ENCODE measurements at places on chromosomes 2 and 18. TPM values are rescaled to one million over a fixed set of nuclear protein-coding genes. Genes with fewer than 3 reads are reported as not detected.

GRCh38 chr2:9554921-9555296 lies 721 bp downstream of the ADAM17 start:
- DNase-seq = no peak

DNA sequence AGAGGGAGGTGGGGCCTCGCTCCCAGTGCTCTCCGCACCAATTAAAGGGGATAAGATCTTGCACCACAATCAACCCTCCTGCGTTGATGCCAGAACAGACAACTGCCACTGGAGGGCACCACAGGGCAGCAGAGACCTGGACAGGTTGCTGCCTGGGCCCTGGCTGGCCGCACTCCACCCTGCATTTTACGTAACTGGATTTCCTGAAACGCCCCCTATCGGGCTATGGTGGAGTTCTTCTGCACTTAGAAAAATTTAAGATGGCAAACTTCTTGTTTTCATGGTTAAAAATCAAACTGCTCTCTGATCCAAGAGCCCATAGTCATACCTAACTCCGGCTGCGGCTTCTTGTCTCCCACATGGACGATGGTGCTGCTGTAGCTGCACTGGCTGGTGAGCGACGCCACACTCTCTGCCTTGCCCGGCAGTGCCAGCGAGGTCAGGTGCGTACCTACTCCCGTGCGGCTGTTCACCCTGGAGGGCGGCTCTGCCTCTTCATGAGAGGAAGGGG lies 16.8 kb upstream of the HES6 start:
- peak; percentile 79 for DNase-seq

GRCh38 chr2:40200366-40200915 lies 251.4 kb downstream of the SLC8A1 start:
- no peak for DNase-seq

DNA sequence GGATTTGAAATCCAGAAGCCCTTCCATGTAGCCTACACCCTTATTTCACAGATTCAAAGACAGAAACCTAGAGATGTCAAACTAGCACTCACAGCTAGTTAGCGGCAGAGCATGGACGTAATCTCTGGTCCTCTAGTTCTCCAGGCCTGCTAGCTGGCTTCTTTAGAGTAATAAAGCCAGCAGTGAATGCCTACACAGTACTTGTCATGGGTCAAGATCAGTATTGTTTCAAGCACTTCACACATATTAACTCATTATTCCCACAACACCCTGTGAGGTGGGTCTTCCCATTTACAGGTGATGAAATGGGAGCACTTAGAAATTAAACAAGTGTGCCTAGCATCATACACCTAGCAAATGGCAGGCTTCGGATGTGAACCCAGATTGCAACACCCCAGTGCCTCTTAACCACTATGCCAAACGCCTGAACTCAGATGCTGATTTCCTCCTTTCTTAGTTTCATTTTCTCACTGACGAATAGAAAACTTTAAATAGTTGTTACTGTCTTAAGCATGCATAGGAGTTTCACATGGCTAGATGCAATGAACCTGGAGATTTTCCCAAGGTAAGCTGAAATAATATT lies 14.5 kb upstream of the ZBTB14 start:
- DNase-seq = no peak

DNA sequence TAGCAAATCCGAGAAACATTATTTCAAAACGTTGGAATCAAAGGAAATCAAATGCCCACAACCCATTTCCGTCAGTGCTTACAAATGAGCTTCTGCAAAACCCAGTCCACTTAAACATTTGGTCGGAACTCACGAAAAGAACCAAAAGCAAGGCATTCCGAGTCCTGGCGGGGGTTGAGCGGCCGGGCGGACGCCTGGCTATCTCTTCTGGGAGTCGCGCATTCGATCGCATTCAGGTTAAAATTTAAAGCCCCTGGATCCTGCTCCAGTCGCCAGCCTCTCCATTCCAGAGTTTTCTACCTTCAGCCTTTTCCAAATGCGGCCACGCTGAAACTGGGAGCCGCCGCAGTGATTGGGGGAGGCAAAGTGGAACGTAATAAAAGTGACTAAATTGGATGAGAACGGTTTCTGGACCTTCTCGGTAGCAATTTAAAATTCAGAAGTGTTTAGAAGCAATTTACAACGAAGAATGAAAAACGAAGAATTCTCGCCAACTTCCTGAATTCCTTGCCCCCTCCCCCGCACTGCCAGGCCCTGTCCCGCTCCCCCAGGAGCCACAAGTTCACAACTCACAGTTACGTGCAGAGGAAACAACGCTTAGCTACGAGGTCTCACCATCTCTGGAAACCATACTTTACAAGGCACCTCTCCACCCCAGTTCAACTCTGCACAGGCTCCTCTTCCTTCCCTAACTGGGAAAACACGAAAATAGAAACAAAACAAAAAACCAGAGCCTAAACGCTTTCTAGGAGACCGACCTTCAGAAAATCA lies 1.7 kb upstream of the GATA6 start:
- DNase-seq = no peak

DNA sequence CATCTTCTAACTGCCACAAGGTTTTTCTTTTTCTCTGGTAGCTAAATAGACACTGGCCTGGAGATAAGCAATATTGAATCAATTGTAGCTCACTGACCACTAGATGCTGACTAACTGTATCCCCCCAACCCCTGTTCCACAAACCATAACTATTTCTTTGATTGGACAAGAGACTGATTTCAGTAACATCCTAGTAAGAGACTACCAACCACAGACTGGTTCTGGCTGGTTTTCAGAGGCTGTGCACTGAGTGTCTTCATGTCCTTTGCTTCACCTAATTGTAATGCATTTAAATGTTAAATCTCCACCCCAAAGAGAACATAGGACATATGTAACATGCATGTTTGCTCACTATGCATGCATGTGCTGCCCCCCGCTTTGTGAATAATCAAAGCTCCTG lies 3.2 kb upstream of the AAK1 start:
- DNase-seq = no peak

LRATD1 gene
- 65.2 TPM for total RNA-seq

DNA sequence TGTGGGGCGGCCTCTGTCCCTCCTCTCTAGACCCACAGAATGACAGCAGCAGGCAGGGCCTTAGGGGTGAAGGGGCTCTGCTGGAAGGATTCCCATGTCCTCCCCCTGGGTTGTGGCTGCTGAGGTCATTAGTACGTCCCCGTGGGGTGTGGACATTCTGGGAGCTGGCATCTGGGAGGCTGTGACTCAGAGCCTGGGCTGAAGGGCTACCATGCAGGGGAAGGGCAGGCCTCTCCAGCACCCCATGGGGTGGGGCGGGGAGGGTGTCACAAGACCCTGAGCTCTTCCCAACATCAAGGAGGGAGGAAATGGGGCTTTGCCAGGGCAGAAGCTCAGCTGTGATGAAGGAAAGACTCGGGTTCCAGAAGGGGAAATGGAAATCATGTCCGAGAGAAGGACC lies 105.8 kb upstream of the SMAD2 start:
- DNase-seq = no peak

DNA sequence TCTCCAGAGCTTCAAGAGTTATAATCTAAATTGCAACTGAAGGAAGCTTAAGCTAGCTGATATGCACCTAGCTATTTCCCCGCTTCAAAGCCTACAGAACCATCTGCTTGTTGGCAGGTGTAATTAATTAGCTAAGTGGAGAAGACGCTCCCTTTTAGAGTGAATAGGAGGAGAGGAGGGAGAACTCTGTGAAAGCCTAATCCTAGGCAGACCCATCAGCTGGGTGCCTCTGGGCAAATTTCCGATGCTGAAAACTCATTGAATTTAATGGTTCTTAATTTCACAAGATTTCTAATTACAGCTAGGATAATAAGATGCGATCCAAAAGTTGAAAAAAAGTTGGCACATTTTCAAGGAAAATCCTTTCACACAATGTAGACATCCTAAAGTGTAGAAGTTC lies 735.9 kb downstream of the ERBB4 start:
- DNase-seq = no peak

DNA sequence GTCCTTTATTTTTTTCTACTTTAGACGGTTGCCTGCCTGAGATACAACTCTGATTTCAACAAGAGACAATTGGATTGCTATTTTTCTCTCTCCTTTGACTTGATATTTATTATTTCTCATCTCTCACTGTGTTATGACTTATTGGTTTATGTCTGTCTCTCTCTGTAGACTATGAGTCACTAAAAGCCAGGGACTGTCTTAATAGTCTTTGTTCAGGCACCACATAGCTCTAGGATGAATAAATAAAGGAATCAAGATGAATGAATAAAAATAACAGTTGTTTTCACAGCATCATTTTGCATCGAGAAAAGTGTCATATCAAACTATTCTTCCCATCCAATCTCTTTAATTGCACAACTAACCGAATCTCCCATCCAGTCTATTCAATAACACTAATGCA lies 31.4 kb upstream of the CD28 start:
- no peak for DNase-seq

GRCh38 chr18:12066910-12067511 lies 26.6 kb upstream of the ANKRD62 start:
- no peak for DNase-seq

- DNase-seq = peak; percentile 58
Measured at GRCh38 chr2:96146881-96147592, 1.8 kb upstream of the DUSP2 start.

DNA sequence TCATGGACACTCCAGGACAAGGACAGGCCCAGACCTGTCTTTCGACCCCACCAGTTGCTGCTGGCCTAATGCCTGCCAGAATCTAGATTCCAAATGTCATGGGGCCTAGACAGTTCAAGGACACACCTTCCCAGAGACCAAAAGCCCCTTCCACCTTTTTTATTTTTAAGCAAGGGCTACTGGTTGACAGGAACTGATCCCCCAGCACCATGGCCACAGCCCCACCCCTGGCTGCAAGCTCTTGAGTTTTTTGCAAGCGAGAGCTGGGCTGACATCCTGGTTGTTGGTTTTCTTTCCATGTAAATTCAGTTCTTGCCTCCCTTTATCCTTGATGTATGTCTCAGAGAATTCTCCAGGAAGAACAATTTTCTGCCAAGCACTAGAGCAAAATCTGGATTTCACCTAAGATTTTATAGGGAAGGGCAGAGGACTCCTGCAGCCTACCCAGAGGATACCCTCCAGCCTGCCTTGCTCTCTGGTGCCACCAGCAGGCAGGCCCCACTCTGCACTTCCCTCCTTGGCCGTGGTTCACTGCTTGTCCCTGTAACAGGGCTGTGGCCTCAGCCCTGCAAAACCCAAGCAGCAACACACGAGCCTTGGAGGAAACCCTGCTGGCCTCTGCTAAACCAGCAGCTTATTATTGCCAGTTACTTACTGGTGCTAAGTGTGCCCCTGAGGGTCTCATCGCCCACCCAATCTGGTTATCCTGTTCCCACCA lies 97.7 kb downstream of the TWIST2 start:
- peak; percentile 76 for DNase-seq

GRCh38 chr2:37781028-37781427 lies 109.6 kb upstream of the CDC42EP3 start:
- no peak for DNase-seq

GRCh38 chr2:238305092-238305862 lies 15.0 kb upstream of the TRAF3IP1 start:
- DNase-seq = no peak

DNA sequence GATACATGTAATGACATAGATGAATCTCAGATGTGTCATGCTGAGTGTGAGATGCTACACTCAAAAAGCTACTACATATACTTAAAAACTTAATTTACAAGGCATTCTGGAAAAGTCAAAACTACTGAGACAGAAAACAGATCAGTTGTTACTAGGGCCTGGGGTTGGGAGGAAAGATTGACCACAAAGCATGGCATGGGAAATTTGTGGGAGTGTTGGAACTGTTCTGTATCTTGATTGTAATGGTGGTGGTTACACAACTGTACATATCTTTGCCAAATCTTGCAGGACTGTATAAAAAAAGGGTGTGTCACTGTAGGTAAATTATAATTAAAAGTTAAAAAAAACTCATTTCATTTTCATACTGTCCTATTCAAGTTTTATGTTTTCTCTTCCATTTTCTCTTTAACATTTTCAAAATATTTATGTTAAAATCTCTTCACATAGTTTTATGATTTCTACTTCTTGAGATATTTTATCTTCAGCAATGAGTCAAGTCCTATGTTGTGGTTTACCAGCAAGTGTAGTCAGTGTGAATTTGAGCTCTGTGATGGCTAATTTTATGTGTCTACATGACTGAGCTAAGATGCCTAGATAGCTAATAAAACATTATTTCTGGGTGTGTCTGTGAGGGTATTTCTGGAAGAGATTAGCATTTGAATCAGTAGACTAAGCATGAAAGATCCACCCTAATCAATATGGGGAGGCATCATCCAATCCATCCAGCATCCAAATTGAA lies 58.6 kb upstream of the VRK2 start:
- DNase-seq = no peak

DNA sequence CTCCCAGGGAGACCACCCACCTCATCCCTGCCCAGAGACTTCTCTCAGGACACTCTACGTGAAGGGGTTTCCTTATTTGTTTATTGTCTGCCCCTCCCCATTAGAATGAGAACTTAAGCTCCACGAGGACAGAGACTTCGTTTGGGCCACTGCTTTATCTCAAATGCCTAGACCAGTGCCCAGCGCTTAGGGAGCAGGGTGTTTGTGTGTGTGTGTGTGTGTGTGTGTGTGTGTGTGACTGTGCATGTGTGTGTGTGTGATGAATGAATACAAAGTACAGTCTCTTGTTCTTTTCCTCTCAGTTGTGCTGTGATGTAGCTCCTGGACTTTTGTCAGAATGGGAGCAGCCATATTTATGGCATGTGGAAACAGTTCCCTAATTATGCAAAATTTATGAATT lies 34.4 kb upstream of the CABYR start:
- no peak for DNase-seq

EVX2 gene
- total RNA-seq = not detected

GCKR gene
- 0.64 TPM for total RNA-seq

- DNase-seq = no peak
Measured at GRCh38 chr18:289026-289425, 21.2 kb upstream of the THOC1 start.

MSH2 gene
- 11.8 TPM for total RNA-seq

- no peak for DNase-seq
Measured at GRCh38 chr18:26435415-26436095, 112.8 kb downstream of the KCTD1 start.

- no peak for DNase-seq
Measured at GRCh38 chr2:217993817-217994463, 8.9 kb downstream of the TNS1 start.

- DNase-seq = no peak
Measured at GRCh38 chr18:21054252-21054821, 57.3 kb downstream of the ROCK1 start.

DNA sequence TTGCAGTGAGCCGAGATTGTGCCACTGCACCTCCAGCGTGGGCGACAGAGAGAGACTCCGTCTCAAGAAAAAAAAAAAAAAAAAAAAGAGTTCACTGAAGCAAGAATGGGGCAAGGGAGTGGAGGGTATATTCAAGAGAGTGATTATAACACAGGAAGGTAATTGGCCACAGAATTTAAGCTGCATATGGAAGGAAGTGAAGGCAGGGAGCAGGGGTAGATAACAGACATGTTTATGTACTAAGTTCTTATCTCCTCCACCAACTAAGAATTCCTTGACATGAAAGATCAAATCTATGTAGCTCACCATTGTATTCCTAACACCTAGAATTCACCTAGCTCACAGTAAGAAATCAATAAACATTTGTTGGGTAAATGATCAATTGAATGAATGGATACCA lies 37.3 kb downstream of the GKN2 start:
- DNase-seq = no peak

PTH2R gene
- not detected for total RNA-seq

- DNase-seq = no peak
Measured at GRCh38 chr18:35500113-35500512, 2.4 kb upstream of the INO80C start.

GRCh38 chr2:121855510-121855909 lies 100.1 kb downstream of the TSN start:
- DNase-seq = no peak
